ENCODE measurements at places on chromosomes 3 and 15.

DNA sequence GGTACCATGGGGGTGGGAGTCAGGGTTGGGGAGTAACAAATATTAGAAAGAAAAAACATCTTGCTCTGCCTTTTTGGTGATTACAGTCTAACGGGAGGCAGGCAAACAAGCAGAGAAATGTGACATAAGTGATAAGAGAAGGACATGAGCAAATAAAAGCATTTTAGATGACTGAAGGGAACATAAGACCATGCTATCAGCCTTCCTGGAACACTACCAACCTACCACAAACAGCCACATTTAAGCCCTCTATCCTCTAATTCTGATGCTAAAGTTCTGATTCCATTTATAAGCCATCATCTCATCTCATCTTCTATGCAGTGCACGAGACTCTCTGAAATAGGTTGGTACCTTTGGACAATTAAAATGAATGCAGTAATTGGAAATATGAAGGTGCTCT lies 243.4 kb upstream of the P2RY1 start:
- no peak for DNase-seq

GRCh38 chr15:92915766-92916435 lies 15.8 kb downstream of the CHD2 start:
- no peak for DNase-seq

GRCh38 chr3:13276438-13277195 lies 143.5 kb downstream of the NUP210 start:
- no peak for DNase-seq

GRCh38 chr3:192883512-192883911 lies 34.1 kb downstream of the MB21D2 start:
- DNase-seq, result no peak

GRCh38 chr15:74461847-74462511 lies 1.0 kb upstream of the UBL7 start:
- no peak for DNase-seq

DNA sequence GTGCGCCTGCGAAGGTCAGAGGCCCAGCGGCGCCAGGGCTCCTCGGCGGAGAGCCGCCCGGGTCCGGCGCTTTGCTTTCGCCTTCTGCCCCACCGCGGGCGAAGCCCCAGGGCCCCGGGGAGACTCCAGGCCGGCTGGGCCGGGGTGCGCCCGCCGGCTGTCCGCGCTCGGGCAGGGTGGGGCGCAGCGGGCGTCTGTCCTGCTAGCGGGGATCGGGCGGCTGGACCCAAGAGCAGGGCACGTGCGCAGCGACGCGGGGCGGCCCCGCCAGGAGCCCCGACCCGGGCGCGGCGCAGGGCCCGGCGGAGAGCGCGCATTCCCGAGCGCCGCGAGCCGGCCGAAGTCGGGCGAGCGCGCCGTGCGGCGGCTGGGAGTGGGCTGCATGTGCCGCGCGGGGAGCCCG lies 569 bp upstream of the ALDH1A3 start:
- no peak for DNase-seq

- DNase-seq, result no peak
Measured at GRCh38 chr3:133442518-133442917, 42.7 kb downstream of the BFSP2 start.

GRCh38 chr3:16203031-16203430 lies 28.6 kb downstream of the GALNT15 start:
- no peak for DNase-seq

DNA sequence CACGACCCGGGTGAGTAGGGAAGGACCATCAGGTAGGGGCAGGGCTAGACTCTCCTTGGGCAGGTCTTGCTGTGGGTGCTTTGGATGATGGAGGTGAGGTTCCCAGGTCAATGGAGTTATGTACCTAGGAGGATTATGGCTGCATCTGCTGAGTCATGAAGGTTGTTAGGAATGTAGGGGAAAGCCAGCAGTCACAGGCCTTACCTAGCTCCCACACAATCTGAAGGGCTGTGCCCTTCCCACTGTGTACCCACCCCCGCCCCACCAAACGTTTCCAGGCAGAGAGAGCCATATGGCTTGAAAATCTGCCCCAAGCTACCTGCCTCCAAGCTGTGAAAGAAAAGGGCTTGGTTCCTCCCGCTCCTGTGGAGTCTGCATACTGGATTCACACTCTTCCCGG lies 573.4 kb upstream of the DPPA4 start:
- DNase-seq, result no peak

GRCh38 chr3:124791639-124792151 lies 61.4 kb downstream of the UMPS start:
- DNase-seq, result peak; percentile 28

- DNase-seq, result no peak
Measured at GRCh38 chr3:45180899-45181298, 34.7 kb upstream of the CDCP1 start.

- no peak for DNase-seq
Measured at GRCh38 chr3:31105438-31106077, 211.1 kb upstream of the GADL1 start.

DNA sequence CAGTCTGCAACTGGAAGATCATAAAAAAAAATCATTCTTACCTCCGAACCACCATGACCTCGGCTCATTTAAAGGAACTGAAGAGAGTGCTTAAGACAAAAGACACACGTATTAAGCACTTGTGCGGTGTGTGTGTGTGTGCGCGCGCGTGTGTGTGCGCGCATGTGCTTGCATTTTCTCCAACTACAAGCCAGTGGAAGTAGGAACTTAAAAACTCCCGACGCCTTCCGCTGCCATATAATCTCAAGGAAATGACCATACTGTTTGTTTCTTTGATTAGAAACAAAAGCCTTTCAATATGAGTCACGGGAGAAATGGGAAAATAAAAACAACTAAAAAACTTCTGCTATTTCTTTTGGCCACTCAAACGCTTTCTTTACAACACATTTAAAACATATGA lies 32.4 kb downstream of the FRMD4B start:
- no peak for DNase-seq

- DNase-seq, result no peak
Measured at GRCh38 chr3:18334837-18335601, 90.1 kb downstream of the SATB1 start.

GRCh38 chr3:171142985-171143384 lies 116.5 kb upstream of the SLC2A2 start:
- no peak for DNase-seq

DNA sequence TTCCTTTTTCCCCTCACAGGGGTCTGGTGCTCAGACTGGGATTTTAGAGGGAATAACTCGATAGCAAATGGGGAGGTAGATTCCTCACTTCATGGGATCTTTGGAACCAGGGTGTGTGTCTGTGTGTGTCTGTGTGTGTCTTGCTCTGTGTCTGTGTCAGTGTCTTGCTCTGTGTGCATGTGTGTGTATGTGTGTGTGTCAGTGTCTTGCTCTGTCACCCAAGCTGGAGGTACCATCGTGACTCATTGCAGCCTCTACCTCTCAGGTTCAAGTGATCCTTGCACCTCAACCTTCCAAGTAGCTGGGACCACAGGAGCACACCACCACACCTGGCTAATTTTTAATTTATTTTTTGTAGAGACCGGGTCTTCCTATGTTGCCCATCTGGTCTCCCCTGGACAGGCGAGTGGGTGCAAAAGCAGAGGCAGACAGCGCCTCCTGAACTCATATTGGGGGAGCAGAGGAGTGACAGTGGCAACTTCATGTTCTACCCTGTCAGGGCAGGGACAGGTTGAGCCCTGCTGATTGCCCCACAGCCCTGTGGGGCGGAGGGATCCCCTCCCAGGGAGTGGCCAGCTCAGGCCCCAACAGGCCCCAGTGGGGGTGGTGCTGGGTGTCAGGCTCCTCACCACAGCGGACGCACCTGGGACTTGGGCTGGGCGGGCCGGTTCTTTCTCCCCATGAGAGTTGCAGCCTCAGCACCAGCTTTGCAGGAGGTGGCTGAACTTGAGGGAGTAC lies 10.4 kb upstream of the SEMA4B start:
- no peak for DNase-seq

- no peak for DNase-seq
Measured at GRCh38 chr3:128942161-128942952, 51.5 kb downstream of the CFAP92 start.

DNA sequence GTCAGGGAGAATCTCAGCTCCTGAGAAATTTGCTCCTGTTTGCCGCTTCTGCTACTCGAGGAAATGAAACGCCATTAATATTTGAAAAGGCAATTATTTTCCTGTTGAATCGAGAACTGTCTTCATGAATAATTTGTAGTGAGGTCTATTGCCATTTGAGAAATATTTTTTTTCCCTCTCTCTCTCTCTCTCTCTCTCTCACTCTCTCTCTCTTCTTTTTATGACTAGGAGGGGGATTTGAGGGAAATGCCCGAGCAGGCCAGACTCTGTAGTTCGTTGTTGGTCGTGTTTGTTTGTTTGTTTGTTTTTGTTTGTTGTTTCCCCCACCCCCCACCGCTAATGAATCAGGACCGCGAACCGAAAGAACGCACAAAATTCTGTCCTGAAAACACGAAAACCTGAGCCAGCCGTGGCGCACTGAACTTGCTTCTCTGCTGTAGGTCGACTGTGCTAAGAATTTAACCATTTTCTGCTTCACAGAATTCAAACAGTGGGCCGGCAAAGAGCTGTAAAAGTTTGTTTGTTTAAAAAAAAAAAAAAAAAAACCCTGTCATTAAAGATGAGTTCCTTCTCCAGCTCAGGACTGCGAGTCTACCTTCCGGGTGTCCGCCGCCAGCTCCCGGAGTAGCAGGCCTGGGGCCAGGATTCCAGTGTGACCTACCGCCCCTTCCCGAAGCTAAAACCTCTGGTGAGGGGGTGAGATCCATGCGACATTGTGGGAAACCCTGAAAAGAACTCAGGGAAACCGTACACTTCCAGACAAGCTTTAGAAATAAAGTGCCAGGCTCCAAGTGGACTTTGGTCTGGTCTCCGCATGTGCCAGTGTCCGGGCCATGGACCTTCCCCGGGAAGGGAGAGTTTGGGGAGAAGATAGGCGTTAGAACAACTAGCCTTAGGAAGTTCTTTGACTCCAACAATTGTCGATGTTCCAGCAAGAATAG lies 12.1 kb downstream of the ZIC4 start:
- no peak for DNase-seq

DNA sequence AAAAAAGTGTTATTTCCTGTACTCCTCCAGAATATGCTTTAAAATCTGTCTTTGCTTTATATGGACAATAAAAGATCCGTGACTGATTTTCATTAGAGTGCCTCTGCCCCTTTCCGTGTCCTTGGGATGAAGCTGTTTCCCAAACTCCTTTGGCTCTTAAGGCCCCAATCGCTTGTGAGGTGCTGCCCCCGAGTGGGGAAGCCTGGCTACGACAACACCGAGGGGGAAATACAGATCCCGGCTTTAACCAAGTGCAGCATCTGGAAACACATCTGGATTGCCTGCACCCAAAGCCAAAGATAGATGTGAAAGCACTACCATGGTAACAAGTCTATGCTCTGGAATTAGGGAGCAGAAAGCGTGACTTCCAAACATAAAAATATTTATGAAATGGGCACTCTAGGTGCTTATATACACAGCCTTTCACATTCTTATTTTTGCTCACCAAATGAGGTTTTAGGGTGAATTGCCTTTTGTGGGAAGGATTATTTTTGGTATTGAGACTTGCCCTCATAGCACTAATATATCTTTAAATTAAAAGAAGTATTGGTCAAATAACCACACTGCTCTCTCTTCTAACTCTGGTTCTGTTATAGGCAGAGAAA lies 40.6 kb upstream of the ADCY5 start:
- DNase-seq, result peak; percentile 84

DNA sequence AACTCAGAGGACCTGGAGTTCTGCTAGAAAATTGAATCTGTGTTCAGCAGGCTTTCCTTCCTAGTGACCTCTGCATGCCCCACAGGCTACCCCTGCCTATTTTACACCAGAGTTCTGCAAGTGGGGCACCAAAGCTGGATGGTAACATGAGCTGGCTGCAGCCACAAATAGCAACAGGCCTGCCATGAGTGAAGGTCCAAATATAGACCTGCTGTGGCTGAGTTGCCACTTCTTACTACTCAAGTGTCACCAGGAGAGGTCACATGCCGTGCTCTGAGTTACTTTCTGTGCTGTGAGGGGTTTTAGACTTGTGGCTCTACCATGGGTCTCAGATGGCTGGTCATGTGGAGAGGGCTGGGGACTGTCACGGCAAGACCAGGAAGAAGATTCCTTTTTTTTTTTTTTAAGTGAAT lies at the start of gene FSD2:
Gene FSD2 (minus strand): TSS at position 76 of the 413 bp plus-strand sequence. CDS start 18,679 bp downstream, outside the sequence.
- no peak for DNase-seq
